ENCODE measurements at places on chromosomes 16 and 17.

- DNase-seq = no peak
Observed at GRCh38 chr17:64174686-64175456, 44.9 kb upstream of the ERN1 start.

DNA sequence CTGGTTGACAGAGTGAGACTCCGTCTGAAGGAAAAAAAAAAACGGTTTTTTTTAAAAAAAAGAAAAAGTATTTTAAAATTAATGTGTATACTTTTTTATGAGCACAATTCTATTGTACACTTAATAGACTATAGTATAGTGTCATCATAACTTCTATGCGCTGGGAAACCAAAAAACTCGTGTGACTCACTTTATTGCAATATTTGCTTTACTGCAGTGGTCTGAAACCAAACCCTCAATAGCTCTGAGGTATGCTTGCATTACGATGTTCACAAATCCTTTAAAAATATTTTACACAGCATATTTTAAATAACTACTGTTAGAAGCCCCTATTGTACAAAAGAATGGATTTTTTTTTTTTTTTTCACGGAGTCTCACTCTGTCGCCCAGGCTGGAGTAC is 12.4 kb upstream of the MAP2K6 start:
- no peak for DNase-seq

- DNase-seq = no peak
Observed at GRCh38 chr16:64736857-64737256, 385.0 kb downstream of the CDH11 start.

DNA sequence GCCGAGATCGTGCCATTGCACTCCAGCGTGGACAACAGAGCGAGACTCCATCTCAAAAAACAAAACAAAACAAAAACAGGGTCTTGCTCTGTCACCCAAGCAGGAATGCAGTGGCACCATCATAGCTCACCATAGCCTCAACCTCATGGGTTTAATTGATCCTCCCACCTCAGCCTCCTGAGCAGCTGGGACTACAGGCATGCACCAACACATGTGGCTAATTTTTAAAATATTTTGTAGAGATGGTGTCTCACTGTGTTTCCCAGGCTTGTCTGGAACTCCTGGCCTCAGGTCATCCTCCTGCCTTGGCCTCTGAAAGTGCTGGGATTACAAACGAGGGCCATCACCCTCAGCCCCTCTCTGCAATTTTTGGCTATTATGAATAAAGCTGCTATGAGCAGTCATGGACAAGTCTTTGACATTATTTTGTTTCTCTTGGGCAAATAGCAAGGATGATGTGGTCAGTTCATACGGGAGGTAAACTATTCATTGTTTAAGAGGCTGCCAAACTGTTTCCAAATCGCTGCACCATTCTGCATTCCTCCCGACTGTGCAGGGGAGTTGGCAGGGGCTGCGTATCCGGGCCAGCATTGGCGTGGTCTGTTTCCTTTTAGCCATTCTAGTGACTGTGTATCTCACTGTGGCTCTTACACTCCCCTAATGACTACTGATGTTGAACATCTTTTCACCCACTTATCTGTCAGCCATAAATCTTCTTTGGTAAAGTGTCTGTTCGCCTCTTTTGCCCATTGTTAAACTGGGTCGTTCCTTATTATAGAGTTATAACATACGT is 21.1 kb downstream of the EIF4A3 start:
- peak; percentile 56 for DNase-seq

DNA sequence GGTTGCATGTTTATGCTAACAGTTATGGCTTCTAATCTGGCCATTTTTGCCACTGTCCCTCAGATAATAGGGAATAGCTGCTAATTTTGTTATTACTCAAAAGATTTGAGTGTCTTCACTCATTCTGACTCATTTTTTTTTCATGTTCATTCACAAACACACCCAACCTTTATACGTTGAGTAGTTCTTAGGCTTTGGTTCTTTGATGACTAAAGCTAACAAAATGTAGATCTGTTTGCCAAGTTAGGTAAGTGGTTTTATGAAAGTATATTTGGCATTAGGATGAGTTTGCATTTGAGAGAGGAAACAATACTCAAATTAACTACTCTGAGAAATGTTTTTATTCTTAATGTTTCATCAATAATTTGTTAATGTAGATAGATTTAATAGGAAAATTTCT is 3.6 kb downstream of the MAP2K4 start:
- DNase-seq = peak; percentile 14

- DNase-seq = no peak
Observed at GRCh38 chr16:8182761-8183160, 407.6 kb downstream of the TMEM114 start.

- peak; percentile 50 for DNase-seq
Observed at GRCh38 chr16:77594799-77595596, 127.3 kb upstream of the NUDT7 start.

DNA sequence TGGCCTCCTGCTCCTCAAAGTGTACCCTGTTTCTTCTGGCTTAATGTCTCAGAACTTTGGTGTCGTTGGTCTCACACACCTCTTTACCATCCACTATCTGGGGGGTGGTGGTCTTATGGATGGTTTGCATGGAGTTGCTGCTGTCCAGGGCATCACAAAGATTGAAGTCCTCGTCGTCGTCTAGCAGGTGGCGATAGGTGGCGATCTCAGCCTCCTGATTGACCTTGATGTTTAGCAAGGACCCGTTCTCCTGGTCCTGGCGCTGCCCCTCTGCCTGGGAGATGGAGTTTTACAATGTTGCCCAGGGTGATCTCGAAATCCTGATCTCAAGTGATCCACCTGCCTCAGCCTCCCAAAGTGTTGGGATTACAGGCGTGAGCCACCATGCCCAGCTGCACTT is 31.1 kb upstream of the HELZ start:
- peak; percentile 54 for DNase-seq

- DNase-seq = no peak
Observed at GRCh38 chr16:83458612-83459011, 349.2 kb upstream of the HSBP1 start.

- no peak for DNase-seq
Observed at GRCh38 chr16:50295541-50296132, 29.3 kb downstream of the ADCY7 start.

DNA sequence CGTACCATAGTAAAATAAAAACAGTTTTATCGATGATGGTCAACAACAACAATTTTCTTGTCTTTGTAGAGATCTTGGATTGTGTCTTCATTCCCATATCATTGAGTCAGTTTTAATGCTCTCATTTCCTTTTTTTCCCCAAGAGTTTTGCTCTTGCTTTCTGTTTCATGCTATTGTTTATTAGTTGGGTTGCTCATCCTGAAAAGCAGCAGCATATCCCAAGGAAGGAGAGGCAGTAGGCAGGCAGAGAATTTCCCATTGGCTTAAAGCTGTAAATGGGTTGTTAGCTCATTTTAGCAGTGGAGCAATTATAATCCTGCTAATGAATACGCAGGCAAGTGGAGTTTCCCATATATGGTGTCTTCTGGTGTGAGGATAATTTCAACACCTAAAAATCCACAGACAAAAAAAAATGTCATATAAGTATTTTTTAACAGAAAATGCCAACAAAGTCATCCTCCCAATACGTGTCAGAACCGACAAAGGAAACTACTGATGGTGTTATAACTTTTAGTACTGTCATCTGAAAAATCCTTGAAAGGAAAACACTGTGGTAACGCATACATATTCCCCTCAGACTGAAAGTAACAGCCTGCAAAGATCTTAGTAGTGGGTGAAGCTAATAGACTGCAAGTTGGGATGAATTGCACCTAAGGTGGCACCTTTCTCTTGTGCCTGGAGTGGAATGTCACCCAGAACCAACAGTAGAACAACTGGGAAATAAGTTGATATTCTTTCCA is 218.3 kb downstream of the FTO start:
- DNase-seq = no peak

DNA sequence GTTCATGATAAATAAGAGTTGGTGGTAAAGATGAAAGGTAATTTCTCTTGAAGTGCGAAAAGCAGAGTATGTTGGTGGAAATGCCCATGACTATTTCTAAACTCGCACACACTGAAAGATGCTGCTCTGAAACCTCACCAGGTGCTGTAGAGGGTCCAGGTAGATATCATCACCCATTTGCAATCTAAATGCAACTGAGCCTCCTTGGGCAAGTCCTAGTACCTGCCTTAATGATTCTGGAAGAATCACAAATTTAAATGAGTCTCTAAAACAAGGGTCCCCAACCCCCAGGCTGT is 5.9 kb upstream of the MMD start:
- no peak for DNase-seq

GRCh38 chr17:15663176-15663575 is 20.9 kb downstream of the TRIM16 start:
- no peak for DNase-seq

- DNase-seq = no peak
Observed at GRCh38 chr17:18159551-18160120, 24.0 kb upstream of the ALKBH5 start.

GRCh38 chr16:70685938-70686375 is at the start of gene MTSS2:
Gene MTSS2 (minus strand): TSS chr16:70686053. CDS start chr16:70685791, 262 bp downstream.
- peak; percentile 62 for DNase-seq

GRCh38 chr17:50026046-50026675 is 29.7 kb upstream of the ITGA3 start:
- DNase-seq = no peak

DNA sequence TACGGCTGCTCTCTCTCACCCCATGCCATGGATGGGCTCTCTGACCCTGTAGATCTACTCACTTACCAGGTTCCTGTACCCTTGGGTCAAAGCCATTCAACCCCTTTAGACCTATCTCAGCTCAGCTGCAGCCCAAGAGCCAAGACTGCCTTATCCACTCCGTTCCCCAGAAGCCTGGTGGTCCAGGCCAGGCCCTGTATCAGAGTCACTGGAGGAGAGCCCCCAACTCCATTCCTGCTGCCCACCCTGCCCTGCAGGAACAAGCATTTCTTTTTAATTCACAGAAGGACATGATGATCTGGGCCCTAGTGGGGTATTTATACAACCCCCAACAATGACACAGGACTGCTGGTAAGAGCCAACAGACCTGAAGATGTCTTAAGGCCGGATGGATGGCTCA is 76.8 kb downstream of the AIPL1 start:
- no peak for DNase-seq

DNA sequence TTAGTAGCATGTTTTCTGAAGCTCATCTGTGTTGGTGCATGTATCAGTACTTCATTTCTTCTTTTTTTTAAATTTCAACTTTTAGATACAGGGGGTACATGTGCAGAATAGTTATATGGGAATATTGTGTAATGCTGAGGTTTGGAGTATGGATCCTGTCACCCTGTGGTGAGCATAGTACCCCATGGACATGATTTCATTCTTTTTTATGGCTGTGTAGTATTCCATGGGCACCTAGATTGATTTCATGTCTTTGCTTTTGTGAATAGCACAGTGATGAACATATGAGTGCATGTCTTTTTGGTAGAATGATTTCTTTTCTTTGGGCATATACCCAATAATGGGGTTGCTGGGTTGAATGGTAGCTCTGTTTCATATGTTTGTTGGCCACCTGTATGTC is 55.0 kb upstream of the NOL11 start:
- no peak for DNase-seq

- DNase-seq = no peak
Observed at GRCh38 chr16:23835390-23836077, at the start of gene PRKCB. Gene PRKCB (plus strand): TSS chr16:23835983.

DNA sequence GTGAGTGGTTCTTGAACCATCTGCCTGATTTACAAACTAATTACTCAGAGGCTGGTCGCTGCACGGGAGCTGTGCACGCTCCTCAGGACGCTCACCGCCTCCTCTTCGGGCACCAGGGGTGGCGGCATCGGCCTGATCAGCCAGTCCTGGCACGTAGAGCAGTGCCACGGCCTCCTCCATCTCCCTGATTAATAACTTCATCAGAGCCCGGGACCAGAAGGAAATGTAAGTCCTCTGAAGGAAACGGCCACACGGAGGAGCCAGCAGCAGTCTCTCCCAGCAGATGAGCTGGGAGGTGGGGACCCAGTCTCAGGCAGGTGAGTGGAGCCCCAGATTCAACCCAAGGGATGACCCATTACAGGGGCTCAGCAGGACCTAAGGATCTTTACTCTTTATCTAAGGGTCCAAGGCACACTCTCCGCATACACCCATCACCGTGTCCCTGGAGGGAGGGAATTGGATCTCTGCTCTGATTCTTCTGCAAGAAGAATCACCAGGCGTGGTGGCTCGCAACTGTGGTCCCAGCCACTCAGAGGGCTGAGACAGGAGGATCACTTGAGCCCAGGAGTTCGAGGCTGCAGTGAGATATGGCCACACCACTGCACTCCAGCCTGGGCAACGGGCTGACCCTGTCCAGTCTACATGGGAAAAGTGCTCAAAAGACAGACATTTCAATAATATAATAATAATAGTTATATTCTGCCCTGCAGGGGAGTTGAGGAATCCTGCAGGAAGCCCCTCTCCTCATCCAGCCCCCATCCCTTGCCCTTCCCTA is 366.5 kb downstream of the SEC14L1 start:
- DNase-seq = no peak

Measured in dermis microvascular lymphatic vessel endothelial cell (primary cell).